ENCODE measurements at places on chromosomes 12 and 14.

DNA sequence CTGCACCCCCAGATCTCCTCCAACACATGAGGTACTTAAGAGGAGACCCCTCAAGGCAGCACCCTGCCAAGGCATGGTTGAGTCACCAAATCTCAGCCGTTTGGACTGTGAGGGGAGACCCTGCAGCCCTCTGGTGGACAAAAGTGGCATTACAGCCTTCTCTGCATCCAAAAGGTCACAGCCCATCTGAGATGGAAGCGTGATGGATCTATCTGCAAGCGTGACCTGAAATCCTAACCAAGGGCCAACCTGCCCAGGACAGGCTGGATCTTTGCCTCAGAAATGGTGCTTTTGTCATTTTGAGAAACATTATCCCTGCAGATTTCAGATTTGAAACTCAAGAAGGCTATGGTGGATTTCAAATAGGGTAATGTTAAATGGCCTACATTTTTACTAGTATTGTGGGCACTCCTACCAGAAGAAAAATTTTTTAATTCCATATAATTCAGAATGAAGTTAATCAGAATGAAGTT lies 23.7 kb upstream of the DHRS4 start:
- DNase-seq, result peak; percentile 79

DNA sequence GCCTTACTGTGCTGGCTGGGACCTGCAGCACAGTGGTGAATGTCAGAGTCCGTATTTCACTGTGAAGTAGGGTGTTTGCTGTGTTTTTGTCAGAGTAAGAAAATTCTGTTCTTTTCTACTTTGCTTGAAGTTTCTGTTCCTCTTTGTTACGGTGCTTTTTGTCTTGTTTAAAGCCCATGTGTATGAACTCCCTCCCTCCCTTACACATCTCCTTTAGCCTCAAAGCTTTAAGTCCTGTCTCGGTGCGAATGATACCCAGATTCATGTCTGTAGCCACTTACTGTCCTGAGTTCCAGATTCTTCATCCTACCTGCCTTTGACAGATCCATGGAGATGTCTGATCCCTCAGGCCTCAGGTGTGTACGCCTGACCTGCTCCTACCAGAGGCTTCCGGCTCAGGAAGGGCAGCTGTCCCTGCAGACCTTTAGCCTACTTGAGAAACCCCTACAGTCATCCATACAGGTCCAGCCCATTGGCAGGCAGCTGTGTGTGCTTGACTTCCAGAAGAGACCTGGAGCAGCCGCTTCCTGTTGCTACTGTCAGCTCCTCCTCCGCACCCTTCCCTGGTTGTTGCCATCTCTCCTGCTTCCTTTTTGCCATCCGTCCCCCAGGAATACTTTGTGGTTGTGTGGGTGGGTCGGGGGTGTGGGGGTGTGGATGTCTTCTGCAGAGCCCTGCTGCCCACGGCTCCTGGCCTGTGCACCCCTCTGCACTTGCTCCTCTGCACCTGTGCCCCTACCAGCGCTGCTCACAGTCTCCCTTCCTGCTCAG lies 72.9 kb downstream of the DDX51 start:
- DNase-seq, result no peak

GRCh38 chr14:72643317-72643801 lies 250.5 kb downstream of the DPF3 start:
- no peak for DNase-seq

DNA sequence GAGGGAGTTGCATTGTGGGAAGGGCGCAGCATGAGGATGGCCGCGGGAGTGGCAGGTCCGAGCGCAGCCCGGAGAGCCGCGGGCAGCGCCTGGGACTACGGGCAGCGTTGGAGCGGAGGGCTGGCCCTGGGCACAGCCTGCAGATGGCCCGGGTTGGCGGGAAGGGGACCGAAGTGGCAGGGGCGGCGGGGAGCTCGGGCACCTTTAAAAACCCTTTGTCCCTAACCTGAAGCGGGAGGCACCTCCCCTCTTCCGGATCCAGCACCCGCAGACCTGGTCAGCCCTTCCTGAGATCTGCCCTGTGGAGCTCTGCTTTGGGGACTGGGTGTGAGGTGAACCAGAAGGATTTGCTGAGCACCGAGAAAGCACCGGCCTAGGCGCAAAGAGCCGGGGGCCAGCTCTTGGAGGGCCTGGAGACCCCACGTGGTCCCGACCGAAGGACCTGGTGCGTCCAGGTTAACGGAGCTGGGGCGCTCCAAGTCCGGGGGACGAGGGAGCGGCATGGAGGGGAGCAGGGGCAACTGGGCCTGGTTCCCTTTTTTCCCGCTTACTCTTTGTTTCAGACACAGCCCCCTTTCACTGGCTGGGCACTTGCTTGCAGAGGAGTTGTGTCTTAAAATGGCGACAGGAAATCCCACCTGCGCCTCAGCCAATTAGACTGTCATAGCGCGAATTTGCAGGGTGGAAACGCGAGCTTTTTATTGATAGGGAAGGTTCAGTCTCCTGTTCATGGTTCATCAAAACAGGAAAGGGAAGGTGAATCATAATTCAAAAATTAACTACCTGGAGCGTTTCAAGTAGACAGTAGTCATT lies 792 bp upstream of the SLC38A1 start:
- DNase-seq, result peak; percentile 40

DNA sequence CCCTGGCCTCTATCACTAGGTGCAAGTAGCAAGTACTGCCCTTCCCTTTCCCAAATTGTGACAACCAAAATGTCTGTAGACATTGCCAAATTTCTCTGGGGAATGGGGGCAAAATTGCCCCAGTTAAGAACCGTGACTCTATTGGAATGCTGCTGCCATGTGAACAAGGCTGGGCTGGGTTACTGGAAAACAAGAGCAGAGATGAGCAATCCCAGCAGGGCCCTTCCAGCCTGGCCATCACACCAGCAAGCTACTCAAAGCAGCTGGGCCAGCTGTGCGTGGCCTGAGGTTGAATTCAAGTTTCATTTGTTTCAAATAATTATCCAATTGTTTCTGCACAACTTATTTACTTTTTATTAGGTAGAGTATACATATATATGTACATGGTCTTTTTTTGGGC lies 103.4 kb upstream of the PKP2 start:
- DNase-seq, result no peak

DNA sequence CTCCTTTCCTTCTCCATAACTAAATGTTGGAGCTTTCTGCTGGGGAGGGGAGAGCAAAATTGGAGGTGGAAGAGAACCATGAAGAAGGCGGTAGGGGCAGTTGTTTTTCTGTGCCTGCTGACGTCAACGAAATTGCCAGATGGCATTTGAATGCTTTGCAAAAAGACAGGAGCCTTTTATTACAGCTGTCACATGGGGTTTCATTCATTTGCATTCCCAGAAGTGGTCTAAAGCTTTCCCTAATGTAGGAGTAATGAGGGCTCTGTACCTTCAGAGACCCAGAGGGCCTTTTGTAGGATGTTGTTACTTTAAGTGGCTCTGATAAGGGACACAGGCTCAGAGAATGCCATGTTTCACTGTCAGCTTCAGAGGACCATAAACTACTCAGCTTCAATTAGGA lies 107.1 kb upstream of the SLCO1C1 start:
- no peak for DNase-seq

DNA sequence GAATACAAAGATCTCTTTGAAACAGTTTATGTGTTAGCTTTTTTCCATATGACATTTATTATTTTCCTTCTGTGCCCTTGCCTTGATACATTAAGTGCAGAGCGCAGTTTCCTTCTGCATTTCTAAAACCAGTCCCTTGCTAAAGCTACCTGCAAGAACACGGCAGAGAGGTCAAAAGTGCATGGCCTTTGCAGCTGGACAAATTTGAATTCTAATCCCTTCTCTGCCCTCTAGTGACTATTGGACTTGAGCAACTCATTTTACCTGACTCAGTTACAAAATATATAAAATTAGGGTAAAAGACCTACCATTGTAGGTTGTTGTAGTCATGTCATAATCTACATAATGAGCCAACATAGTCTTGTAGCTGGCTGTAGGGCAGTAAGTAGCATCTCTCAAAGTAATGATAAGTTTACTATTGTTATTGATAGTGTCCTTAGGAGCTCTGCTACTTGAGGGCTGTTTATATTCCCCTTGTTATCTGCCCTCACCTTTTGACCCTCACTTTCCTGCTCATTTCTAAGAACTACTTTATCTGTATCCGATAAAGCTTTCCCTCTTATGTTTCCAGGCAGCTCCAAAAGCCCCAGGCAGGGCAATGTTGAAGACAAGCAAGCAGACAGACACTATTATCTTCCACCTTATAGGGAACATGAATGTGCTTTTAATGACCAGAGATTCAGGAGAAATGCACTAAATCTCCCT lies 120.0 kb upstream of the PDZRN4 start:
- DNase-seq, result no peak

GRCh38 chr12:131203666-131204415 lies 250.1 kb downstream of the ADGRD1 start:
- no peak for DNase-seq

- no peak for DNase-seq
These were observed 115.7 kb upstream of the ARID2 start for GRCh38 chr12:45613855-45614254.

- no peak for DNase-seq
These were observed 405.3 kb downstream of the MED13L start for GRCh38 chr12:115872212-115872611.

DNA sequence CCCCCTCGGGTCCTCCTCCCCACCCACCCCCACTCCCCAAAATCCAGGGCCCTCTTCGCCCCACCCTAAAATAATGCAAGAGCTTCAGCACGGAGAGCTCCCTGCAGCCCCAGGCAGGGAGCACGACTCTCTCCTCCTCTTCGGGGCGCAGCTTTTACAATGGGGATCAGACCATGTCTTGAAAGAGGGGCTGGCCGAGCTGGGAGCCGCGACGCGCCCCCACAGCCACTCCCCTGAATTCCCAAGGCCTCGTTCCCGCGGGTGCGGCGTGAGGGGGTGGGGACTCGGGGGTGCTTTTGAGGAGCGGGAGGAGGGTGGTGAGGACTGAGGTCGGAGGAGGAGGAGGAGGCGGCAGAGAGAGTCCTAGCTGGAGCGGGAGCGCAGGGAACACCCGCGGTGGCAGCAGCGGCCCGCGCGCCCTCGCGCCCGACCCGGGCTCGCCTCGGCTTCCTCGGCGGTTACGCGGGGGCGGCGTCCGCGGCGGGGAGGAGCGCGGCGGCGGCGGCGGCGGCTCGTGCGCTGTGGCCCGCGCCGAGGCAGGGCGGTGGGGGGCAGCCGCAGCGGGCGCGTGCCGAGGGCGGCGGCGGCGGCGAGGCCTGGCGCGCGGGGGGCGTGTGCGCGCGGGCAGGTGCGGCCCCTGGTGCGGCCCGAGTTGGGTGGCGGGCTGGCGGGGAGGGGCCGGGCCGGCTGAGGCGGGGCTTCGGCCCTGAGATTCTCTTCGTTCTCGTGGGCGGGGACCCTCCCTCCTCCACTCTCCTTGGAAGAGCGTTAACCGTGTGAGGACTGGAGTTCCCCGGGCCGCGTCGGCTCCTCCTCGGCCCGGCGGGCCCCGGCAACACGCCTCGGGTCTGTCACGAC lies at the start of gene ANKS1B:
Gene ANKS1B (minus strand): TSS at position 666 of the 858 bp plus-strand sequence. CDS start 699 bp downstream, outside the sequence.
- DNase-seq, result no peak

DNA sequence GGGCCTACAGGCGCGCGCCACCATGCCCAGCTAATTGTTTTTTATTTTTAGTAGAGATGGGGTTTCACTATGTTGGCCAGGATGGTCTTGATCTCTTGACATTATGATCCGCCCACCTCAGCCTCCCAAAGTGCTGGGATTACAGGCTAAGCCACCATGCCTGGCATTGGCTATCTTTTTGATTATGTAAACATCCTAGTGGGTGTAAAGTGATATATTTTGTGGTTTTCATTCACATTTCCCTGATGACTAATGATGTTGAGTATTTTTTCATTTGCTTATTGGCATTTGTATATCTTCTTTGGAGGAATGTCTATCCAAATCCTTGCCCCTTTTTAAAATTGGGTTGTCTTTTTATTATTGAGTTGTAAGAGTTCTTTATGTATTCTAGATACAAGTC lies 16.3 kb downstream of the CREBL2 start:
- no peak for DNase-seq

GRCh38 chr12:51806896-51807295 lies 41.6 kb downstream of the FIGNL2 start:
- no peak for DNase-seq

- no peak for DNase-seq
These were observed 136.5 kb upstream of the CRY1 start for GRCh38 chr12:107229827-107230226.

GRCh38 chr14:59229653-59230406 lies 41.4 kb downstream of the DAAM1 start:
- DNase-seq, result no peak

- no peak for DNase-seq
These were observed 174.6 kb upstream of the CLEC14A start for GRCh38 chr14:38430522-38430921.

DNA sequence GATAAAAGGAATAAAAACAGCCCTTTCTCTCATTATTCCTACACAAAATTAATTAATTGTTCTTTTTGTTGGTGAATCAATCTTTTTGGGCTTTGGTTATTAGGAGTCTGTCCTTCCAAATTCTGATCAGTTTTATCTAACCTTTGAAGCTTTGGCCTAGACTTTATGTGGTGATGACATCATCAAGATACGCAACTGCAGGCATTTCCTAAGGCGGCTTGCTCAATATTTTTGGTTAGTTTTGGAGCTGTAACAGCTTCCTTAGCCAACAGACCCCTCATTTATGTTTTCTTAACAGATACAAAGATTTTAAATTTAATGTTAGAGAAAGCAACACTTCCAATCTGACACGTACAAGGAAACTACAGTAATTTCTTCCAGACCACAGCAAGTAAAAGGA lies 87.8 kb upstream of the PDE3A start:
- no peak for DNase-seq

DNA sequence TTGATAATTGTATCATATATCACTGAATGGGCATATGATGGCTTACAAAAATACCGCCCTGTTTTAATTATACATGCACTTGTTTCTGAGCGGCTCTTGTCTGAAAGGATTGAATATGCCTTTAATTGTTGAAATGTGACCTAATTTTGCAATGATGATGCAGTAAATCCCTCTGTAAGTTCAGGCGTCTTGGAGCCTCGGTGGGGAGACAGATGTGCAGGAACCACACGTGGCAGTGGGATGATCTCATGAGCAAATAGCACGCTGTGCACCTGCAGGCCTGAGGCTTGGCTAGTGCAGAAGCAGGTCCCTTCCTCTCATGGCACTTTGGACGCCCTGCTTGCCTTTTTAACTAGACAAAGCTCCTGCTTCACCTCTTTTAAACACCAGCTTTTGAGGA lies 49.3 kb upstream of the ASPG start:
- no peak for DNase-seq

GRCh38 chr12:15679151-15679550 lies 110.0 kb downstream of the EPS8 start:
- DNase-seq, result no peak

DNA sequence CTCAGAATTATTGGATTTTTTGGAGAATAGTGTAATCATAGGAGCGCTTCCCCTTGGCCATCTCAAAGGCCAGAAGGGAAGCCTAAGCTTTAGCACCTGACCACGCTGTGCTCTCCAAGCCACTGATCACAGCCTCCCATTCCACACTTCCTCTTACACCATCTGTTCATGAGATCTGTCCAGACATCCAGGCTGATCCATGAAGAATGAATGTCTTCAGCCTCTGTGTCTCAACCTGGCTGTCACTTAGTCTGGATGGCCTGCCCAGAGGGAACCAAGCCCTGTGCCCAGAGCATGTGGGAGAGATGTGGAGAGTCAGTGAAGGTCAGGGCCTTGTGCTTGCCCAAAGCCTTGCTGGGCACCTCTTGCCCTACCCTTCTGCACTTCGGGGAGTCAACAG lies 40.5 kb downstream of the TSPAN11 start:
- DNase-seq, result no peak

- no peak for DNase-seq
These were observed 280.0 kb downstream of the ALG10 start for GRCh38 chr12:34302131-34302885.
